ENCODE measurements at places on chromosomes 2 and 18.

DNA sequence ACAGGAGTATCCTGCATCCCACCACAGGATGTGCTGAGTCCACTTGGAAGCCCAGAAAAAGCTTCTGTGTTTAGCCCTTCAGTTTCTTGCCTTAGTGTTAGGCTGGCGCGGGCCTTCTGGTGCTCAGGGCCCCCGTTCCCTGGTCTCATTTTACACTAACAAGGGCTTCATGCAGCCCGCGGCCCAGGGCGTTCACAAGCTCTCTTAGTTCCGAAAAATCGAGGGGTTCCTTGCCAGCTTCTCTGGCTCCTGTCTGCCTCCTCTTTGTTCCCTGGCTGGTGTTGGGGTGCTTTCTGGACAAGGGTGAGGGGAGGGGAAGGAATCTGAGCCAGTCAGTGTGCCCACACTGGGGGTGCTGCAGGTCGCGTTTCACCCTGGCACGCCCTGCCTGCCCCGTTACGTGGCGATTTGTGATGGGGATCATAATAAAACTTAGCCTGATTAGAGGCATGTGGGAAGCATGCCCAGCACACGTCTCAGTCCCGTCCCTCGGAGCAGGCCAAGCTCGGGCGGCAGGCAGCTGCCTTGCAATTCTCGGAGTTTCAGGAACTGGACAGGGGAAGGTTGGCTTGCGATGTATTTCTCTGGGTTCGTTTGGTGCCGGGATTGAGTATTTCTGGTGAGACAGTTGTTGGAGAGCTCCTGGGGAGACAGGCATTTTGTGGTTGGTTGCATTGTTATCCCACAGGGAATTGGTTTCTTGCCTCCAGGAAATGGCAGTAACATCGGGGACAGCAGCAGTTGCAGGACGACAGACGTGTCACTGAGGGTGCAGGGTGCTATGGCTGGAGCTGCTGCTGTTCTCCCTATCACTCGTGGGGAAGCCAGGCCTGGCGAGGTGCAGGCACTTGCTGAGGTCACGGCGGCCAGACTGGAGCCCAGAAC is 22.9 kb downstream of the SH3BP4 start:
- no peak for DNase-seq

DNA sequence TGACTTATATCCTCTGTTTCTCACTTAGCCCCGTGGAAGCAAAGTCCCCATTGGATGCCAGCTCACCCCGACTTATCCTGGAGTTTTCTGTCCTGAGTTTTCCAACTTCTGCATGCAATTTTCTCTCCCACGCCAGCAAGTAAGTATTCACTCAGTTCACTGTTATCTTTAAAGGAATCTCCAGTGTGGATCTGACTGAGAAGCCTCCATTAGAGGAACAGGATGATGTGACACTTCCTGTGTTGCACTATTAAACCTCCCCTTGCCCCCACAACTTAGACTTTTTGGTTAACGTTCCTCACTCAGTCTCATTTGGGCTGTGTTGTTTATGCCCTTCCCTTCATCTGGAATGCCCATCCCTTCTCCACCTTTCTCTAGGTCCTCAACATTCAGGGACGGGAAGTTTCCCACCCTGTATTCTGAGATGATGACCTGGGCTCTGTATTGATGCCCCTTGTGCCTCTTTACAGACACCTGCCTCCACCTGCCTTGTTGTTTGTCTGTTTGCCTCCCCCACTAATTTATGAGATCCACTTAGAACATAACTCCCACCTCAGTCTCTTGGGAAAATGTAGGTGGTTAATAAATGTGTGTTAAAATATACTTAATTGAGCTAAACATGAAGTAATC is 536.1 kb upstream of the RAB6C start:
- no peak for DNase-seq

- no peak for DNase-seq
Observed at GRCh38 chr18:60347526-60348045, 25.0 kb downstream of the MC4R start.

DNA sequence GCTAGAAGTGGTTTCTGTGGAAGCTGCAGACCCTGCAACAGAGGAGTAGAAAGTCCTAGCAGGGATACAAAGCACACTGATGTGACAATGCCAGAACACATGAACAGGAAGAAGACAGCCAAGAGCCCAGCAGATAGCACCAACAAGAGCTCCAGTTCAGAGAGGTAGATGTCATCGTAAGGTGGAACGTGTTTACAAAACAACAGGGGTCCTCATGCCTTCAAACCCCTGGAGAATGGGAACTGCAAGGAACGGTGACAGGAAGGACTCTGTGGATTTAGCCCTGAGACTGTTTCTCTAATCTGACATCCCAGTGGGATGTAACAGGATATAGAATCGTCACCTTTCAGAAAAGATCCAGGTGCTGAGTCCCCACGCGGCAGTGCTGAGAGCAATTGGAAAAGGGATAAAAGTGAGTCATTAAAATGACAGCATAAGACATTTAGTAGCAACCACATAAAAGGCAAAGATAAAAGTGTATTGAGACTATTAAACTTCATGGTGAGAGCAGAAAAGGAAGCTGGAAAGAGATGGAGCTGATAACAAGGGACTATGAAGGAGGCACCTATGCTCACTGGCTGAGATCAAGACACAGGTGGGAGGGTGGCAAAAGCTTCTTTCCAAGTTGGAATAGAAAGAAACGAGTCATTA is 195.2 kb downstream of the FBXO15 start:
- no peak for DNase-seq

DNA sequence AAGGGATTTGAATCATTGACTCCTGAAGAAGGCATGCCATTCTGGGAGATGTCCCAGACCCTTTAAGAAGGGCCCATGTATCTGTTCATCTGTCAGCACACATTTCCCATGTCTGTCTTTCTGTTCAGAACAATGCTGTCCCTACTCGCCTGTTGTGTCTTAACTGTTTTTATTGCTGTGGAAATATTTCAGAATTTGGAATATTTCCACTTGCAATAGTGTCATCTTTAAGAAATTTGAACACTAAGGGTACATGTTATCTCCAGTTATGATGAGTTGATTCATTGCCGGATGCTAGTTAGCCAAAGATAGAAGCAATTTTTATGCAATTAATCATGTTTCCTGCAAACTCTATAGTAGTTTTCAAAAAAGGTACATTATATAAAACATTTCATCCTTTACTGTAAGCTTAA is 36.9 kb upstream of the NT5C1B start:
- no peak for DNase-seq

- DNase-seq = no peak
Observed at GRCh38 chr2:177602611-177603164, 210.1 kb downstream of the AGPS start.

- no peak for DNase-seq
Observed at GRCh38 chr2:44424211-44424610, 62.5 kb downstream of the CAMKMT start.

DNA sequence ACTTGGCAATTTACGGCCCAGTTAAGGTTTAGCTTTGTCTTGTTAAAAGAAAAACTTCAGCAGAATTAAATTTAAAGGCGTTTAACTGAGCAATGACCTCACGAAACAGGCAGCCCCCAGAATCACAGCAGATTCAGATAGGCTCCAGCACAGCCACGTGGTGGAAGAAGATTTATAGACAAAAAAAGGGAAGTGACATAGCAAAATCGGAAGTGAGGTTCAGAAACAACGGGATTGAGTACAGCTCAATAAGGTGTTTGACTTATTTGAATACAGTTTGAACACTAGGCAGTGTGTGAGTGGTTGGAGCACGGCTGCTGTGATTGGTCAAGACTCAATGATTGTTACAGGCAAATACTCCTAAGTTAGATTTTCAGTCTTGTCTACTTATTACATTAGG is 79.8 kb downstream of the MOGAT1 start:
- no peak for DNase-seq

DNA sequence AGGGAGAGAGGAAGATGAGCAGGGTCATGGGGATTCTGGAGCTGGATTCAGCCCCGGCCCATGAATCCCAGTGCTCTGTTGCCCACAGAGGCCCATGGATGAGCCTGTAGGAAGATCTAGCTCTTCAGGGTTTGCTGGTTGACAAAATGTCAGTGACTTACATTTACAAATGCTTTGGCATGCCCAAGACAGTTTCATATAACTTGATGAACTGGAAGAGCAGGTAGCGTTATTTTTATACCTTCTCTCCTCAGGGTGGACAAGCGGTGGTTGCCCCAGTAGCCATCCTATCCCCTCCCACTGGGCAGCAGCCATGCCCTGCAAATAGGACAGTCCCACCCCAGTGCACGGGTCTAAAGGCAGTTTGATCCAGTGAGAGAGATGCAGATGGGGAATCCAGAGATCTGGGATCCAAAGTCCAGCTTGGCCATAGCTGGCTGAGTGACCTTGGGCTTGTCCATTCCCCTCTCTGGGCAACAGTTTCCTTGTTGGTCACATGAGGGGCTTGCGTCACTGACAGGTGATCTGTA is 21.5 kb upstream of the KCNK3 start:
- DNase-seq = no peak

- DNase-seq = peak; percentile 45
Observed at GRCh38 chr2:205617905-205618304, 64.4 kb upstream of the NRP2 start.

- DNase-seq = no peak
Observed at GRCh38 chr2:68762665-68763064, 28.1 kb downstream of the ARHGAP25 start.

- no peak for DNase-seq
Observed at GRCh38 chr2:226669905-226670304, 129.7 kb downstream of the IRS1 start.

DNA sequence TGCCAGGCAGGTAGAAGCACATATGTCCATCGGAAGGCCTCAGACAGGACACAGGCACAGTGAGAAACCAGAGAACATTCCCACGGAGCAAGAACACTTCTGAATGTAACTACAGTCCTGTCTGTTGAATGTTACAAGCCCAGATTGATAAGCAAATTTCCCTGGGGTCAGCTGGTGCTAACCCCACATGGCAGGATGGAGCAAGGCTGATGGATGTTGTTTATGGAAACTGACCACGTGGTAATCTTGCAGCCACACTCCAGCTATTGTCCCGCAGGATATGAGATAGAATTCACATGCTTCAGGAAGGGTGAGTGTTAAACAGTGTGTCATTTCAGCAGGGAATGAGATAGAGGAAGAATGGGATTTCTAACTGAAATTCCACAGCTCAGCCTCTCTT is 138.8 kb upstream of the COPS8 start:
- DNase-seq = no peak

GRCh38 chr2:195535911-195536522 is 121.0 kb upstream of the SLC39A10 start:
- DNase-seq = no peak

- DNase-seq = no peak
Observed at GRCh38 chr2:857081-857480, 93.6 kb upstream of the SNTG2 start.

DNA sequence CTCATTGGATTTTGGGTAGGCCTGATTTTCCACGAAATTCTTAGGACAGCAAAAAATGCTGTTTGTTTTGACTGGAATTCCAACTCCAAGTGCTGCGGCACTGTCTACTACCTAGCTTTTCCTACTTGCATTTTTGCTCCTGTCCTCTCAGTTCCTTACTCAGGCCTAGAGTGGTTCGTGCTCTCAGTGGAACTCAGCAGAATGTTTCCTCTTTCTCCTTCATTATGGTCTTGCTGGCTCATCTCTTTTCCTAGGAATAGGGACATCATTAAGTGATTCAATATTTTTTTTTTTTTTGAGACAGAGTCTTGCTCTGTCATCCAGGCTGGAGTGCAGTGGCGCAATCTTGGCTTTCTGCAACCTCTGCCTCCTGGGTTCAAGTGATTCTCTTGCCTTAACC is 37.9 kb downstream of the GEMIN6 start:
- DNase-seq = no peak

DNA sequence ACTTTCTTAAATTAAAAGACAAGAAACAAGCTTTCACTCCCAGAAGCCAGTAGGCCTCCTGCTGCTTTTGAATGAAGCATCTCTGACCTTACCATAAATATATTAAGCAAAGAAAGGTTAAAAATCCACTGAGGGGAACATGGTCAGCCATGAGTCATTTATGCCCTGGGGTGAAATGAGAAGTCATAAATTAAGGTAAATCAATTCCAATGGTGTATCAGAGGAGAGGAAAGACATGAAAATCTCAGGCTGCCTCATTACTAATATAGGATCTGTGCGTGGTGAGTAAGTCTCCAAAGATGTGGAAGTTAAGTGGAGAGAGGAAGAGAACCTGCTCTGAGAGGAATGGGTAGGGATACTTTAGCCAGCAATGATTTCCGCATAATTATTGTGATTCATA is 292.3 kb upstream of the CHAC2 start:
- DNase-seq = no peak

- DNase-seq = no peak
Observed at GRCh38 chr18:38454764-38455469, 889.3 kb upstream of the CELF4 start.

GRCh38 chr2:199684832-199685231 is 166.2 kb downstream of the FTCDNL1 start:
- DNase-seq = no peak

DNA sequence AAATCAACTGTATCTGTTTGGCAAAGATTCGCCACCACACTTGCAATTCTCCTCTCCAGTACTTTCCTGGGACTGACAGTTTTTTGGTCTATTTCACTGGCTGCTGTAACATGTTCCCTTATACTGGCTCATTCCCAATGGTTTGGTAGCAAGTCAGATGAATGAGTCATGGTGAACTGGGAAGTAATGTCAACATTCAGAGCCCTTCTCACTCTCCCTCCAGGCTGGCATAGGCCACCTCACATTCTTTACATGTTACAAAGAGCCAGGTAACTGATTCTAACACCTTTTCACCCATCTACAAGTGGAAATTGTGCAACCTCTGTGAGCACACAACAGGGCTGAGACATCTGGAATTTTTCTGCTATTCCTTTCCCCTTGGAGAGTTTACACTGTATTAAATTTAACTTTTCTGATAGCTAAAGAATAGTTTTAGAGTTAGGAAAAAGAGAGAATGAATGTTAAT is 111.3 kb upstream of the TLK1 start:
- DNase-seq = peak; percentile 14

DNA sequence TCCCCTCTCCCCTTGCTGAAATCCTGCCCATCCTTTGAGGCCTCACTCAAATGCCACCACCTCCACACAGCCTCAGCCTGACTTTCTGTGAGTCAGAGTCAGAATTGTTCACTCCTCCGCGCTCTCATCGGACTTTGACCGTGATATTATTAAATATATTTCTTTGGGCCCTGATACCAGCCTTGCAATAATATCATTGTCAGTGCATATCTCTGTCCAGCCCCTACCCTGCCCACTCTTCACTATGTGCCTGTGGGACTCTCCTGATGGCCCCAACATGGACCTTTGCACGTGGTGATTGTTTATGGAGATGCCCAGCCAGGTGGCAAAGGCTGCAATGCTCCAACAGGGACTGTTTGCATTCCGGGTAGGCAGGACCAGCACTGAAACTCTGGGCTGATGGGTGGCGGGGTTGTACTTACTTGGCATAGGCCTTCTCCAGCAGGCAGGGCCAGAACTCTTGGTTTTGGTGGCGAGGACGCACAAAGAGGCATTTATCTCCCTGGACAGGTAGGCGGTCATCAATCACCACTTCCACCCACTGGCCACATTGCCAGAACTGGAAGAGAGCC is 37.3 kb downstream of the CAPN13 start:
- DNase-seq = no peak

DNA sequence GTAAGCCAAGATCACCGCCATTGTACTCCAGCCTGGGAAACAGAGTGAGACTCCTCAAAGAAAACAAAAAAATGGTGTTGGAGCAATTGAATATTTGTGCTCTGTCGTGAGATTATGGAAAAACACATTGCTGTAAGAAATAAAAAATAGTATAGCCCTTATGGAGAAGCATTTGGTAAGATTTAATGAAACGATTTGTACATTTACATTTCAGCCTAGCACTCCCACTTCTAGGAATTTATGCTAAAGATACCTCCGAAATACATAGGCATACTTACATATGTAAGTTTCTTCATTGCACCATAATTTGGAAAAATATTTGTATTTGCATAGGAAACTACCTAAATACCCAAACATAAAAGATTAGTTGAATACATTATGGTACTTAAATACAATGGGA is 8.7 kb upstream of the DTNB start:
- DNase-seq = no peak
